Suppressor macrophage treated with lipopolysaccharide for 4 hours (primary cell): ENCODE measurements at places on chromosomes 12 and 14.

- no peak for DNase-seq
Measured at GRCh38 chr12:56590237-56590830, 39.8 kb downstream of the BAZ2A start.

DNA sequence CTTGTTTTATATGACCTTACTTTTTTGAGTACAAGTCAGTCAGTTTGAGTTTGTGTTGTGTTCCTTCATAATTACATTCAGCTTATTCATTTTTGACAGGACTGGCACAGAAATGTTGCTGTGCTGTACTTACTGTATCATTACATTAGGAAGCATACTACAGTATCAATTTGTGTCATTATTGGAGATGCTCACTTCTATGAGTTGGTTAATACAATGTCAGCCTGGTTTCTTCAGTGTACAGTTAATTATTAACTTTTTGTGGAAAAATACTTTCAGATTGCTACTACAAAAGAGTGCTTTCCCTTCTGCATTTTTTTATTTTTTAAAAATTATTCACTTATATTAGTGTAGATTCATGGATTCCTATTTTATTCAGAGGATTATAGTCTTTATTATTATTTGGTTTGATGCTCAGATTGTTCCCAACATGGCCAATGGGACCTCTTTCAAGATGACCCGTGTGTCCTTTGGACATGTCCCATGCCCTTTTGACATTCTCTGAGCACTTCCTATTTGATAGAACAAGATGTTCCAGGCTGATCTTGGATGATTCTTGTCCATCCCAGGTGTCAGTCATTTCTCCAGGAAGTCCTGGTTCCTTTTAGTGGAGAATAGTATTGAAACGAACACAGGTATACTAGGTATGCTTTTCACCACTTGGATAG lies 66.6 kb downstream of the MON2 start:
- no peak for DNase-seq

DNA sequence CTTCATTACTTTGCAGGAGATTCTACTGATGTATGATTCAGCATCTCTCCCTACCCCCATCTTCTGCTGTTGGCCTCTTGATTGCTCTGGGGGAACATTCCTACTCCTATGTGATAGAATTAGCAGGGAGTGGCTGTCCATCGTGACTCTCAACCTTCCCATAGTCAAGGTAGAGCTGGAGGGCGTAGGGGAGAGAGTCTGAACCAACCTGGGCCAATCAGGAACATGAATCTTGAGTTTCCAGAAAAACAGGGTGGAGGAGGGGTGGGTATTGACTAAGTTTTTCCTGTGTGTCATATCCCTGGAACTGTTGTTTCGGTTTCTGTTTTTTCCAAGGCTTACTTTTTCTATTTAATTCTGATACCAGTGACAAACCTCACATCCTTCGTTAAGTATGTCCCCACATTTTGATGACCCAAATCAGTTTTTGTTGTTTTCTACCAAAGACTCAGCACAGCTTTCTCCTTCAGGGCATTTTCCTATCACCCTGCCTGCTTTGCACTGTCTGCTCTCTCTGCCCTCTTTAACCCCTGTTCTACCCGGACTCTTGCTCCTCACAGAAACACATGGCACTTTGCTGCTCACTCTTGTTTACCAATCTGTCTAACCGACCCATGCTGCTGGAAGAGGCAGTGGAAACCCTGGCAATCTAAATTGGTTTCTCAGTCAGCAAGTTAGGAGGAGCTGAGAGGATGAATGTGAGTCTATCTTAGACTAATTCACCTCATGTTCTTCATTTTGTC lies 1428.3 kb downstream of the AACS start:
- no peak for DNase-seq

DNA sequence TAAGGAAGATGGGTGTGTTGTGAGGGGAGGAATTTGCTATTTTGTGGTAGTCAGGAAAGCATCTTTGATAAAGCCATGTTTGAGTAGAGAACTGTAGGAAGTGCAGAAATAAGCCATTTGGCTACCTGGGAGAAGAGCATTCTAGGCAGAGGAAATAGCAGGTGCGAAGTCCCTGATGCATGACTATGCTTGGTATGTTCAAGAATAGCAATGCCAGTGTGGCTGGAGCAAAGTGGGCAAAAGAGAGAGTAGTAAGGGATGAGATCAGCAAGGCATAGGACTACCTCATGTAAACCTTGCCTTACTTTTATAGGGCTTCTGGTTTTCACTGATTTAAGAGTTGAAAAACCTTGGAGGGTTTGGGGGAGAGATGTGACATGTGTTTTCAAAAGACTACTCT lies 365.5 kb upstream of the GARIN6 start:
- DNase-seq: no peak

DNA sequence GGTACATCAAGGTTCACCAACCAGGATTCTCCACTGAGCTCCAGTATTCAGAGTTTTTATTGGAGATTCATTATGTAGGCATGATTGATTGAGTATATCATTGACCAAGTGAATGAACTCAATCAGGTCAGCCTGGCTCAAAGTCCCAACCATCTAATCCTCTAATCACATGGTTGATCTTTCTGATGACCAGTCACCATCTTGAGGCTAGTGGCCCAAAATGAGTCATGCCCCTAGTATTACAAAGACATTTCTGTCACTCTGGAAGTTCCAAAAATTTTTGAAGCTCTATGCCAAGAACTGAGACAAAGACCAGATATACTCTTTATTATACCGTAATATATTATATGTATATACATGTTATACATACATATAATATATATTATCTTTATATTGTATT lies 75.9 kb upstream of the ATF7IP start:
- DNase-seq: peak; percentile 71
